ENCODE measurements at places on chromosomes 7 and 10. TPM values are rescaled to one million over a fixed set of nuclear protein-coding genes. Genes with fewer than 3 reads are reported as not detected.

DNA sequence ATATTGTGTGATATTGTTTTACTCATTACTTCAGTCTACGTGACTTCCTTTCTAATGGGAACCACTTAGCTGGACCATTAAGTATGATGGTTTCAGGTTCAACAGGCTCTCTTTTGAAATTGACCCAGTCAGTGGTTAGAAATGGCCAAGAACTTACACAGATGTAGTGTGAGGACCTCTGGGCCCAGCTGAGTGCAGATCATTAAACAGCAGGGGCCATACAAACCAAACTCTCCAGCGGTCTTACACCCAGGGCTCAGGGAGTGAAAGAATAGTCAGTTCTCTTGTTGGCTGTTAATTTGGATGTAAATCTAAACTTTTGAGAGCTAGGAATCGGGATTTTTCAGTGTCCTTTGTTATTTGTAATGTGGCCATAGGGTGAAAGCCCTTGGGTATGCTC is 107.3 kb downstream of the CELF2 start:
- no peak for DNase-seq

DNA sequence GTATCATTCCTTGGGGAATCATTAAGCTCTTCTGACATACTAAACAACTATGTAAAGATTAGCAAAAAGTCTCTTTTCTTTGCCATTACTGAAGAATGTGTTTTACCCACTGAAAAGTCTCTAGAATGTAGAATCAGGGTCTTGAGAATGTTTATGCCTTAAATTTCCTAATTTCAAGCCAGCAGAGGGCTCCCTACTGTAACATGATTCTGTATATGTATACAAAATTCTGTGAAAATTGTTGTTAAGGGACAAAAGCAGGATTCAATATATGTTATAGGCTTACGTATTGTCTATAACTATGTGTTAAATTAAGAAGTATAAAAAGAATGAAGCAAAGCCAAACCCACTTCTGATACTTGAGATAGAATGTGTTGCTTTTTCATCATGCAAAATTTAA is 296.9 kb upstream of the DGKB start:
- peak; percentile 8 for DNase-seq

DNA sequence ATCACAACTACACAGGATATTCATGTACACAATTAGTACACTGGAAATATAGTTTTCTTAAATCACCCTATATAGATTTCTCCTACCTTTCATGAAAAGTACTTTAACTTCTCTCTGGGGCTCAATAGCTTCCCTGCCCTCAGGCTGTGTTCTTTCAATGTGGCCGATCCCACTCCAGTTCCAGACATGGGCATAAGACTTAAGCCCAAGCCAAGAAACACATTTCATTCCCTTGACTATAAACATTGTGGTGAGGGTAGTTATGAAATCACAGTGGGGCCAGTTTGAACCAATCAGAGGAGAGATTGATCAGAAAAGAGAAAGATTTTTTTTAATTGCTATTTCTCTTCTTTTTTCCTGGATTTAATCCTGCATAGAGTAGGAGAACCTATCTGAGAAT is 904.6 kb upstream of the SORCS1 start:
- DNase-seq = no peak

- DNase-seq = peak; percentile 70
Measured at GRCh38 chr7:99374111-99375064, at the start of gene ARPC1B. ARPC1B (plus strand) TSS chr7:99374730; CDS start chr7:99385715, 10,985 bp downstream.

GRCh38 chr10:133439517-133440461 is 14.0 kb upstream of the SCART1 start:
- DNase-seq = no peak

DNA sequence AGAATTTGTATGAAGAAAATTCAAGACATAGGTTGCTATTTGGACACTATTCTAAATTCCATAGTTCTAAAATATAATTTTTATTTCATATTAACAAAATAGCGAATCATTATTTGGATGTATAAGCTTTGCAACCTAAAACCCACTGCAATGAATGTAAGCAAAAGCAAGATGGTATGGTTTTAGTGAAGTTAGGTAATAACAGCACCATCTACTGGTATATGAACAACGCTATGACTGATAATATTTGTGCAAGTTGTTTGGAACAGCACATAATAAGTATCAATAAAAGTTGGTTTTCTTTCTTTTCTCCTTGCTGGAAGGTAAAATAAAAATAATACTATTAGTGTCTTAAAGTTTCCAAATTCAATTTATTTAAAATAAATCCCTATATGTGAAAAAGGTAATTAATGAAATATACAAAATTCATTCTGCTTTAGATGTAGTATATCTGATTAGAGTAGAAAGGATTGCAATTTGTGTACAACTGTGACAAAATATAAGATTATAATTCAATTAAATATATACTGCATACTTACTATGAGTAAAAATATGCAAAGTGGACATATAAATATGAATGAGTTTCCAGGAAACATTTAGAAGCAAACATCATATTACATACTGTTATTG is 79.0 kb upstream of the LSM8 start:
- DNase-seq = peak; percentile 8

GRCh38 chr7:87876869-87877234 is 559 bp downstream of the DBF4 start:
- DNase-seq = peak; percentile 36

DNA sequence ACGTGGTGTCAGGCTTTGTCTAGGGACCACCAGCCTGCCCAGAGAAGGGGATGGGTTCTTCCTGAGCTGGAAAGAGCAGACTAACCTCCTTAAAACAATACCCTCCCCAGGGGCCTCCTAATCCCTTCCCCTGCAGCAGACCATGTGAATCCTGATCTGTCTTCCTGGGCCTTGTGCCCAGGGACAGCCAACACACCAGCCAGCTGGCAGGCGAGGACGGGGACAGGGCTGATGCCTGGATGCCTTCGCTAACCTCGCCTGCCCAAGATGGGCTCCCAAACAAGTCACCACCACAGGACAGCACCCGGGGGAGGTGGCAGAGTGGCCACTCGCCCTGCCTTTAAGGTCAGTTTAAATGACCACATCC is 17.6 kb downstream of the PODXL start:
- no peak for DNase-seq

DNA sequence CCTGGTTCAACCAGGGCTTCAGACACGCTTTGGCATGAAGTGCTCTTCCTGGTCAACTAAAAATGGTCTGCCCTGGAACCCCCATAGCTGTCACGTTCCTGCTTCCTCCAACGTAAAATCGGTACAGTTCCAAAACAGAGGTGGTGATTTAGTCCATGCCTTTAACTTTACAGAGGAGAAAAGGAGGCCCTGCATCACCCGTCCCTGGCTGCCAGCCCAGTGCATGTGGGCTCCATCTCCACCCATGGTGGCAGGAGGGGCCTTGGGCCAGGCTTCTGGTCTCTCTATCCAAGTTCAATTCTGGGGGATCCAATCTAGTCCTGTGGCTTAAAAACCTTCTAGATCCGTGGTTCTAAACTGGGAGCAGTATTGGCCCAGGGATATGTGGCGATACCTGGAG is 18.7 kb downstream of the ECHDC3 start:
- DNase-seq = no peak

- no peak for DNase-seq
Measured at GRCh38 chr7:36244429-36244828, 91.4 kb downstream of the EEPD1 start.

- DNase-seq = no peak
Measured at GRCh38 chr10:121188005-121188404, 336.8 kb downstream of the WDR11 start.

The FAM171A1 gene
- 8.3 TPM for total RNA-seq

The SLC26A5 gene
- not detected for total RNA-seq

The KIAA1549 gene
- 7.5 TPM for total RNA-seq

The DNAJC12 gene
- total RNA-seq = 53.7 TPM

The SPDYE9 gene
- total RNA-seq = 0.54 TPM
